ENCODE measurements at places on chromosomes 12 and 14. TPM values are rescaled to one million over a fixed set of nuclear protein-coding genes. Genes with fewer than 3 reads are reported as not detected.

DNA sequence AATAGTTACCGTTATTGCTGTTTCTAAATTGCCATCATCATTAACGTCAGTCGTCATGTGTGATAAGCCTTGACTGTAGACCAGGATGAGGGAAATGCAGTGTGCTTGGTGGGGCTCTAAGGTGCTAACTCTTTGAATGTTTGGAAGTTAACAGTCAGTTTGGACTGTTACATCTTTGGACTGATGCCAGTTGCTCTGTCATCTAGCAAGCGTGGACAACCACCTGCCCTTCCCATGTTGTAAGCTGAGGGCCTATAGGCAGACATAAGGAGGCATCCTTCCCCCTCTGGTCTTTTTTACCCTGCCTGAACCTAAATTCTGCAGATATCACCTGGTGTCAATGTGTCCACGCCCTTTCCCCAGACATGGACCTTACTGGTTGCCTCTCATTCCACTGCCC is 94.4 kb downstream of the PPP2R5C start:
- no peak for DNase-seq

DNA sequence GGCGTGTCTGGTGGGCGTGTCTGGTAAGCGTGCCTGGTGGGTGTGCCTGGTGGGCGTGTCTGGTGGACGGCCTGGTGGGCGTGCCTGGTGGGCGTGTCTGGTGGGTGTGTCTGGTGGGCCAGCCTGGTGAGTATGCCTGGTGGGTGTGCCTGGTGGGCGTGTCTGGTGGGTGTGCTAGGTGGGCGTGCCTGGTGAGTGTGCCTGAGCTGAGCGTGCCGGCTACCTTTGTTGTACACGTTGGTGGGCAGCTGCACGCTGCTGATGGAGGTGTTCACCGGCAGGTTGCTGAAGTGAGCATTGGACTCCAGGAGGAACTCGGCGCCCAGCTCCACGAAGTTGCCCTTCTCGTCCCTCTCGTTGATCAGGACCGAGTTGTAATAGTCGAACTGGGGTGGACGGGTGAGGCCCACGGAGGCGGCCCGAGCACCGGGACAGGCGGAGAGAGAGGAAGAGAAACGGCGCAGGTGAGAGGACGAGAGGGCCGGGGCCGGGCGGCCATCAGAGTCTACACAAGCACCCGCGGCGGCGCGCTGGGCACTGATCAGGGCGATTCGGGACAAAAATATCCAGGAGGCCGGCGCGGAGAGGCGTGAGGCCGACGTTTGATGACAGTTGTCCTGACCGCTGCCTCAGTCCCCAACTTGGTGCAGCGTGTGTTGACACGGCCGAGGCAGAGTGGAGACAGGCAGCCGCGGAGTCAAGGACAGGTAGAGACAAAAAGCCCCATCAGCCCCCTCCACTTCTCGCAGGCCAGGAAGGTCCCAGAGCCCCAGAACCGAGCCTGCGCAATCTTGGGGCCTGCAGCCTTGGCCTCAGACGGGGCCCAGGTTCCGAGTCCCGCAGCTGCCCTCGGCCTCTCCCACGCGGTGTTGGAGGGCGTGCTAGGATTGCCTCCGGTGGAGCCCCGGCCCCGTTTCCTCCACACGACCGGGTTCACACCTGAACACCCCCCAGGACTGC is 10.5 kb downstream of the CACNA2D4 start:
- DNase-seq, result no peak

DNA sequence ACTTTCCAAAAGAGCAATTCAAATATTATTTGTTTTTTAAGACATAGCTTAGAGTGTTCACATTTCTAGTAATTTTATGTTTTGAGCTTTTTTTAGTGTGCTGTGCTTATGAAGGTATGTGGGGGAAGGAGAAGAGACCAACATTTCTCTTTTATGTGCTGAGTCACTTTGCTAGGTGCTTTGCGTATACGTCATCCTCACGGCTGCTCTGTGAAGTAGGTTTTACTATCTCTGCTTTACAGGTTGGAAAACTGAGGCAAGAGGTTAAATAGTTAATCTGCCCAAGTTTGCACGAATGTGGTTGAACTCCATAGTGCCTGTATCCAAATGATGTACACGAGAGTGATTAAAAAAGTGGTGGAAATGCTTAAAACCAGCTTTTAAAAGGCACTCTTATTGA is 75.9 kb downstream of the AEBP2 start:
- peak; percentile 61 for DNase-seq

- no peak for DNase-seq
Observed at GRCh38 chr14:62908506-62908905, 136.8 kb downstream of the KCNH5 start.

DNA sequence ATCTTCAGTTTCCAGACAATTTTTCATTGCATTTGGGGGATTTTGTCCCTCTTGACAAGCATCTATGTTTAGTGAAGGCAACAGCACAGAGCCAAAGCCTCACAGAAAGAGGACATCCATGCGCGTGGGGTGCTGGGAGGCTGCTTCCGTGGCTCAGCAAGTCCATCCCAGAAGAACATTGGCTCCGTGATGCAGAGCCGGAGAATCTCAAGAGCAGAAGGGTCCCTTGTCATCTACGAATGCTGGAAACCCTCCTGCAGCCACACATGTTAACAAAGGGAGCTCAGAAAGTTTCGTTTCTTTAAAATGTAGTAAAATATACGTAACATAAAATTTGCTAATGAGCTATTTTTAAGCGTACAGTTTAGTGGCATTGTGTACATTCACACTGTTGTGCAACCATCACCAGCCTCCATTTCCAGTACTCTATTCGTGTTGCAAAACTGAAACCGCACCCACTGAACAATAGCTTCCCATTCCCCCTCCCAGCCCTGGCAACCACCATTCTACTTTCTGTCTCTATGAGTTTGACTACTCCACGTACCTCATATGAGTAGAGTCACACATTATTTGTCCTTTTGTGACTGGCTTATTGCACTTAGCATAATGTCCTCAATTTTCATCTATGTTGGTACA is 185.9 kb downstream of the TTC7B start:
- peak; percentile 51 for DNase-seq

DNA sequence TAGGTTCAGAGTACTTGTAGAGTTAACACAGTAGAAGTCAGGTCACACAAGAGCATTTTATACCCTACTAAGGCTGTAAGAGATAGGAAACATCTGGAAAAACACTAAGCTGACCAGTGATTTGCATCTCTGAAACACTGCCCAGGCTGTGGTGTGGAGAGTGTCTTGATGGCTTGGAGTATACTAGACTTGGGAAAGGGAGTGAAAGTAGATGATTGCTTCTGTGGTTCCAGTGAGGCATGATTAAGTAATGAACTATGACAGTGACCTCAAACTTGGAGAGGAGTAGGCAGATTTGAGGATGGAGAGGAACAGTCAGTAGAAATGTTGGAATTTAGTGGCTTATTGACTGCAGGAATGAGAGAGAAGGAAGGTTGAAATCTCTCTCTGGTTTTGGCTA is 201.2 kb downstream of the FLRT2 start:
- peak; percentile 89 for DNase-seq

GRCh38 chr12:131473741-131474709 is 236.9 kb upstream of the SFSWAP start:
- no peak for DNase-seq

DNA sequence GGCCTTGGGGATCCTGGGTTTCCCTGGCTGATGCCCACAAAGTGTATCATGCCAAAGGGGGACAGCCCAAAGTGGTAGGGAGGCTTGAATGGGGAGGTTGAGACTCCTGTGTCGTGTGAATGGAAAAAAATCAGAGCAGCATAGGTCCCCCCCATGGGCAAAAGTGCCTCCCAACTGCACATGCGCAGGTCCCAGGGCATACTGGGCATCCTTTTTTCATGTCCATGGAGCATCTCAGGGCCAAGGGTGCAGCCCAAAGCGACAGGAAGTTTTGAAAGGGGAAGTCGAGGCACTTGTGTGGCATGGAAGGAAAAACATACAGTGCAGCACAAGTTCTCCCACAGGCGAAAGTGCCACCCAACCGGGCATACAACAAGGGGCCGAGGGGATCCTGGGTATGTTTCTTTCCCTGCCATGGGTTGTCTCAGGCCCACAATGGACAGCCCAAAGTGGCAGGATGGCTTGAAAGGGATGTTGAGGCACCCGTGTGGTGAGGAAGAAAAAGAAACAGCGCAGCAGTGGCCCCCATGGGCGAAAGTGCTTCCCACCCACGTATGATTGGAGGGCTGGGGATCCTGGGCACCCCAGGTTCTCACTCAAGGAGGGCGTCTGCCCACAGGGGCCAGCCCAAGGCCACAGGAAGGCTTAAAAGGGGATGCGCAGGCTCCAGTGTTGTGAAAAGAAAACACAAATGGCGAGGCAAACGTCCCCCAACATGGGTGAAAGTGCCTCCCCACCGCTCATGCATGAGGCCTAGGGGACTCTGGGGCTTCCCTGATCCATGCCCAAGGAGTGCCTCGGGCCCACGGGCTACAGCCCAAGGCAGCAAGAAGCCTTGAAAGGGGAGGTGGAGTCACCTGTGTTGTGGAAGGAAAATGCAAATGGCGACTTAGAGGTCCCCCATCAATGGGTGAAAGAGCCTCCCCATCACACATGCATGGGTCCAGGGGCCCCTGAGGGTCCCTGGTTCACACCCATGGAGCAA is 573.7 kb downstream of the ALG10 start:
- DNase-seq, result no peak

DNA sequence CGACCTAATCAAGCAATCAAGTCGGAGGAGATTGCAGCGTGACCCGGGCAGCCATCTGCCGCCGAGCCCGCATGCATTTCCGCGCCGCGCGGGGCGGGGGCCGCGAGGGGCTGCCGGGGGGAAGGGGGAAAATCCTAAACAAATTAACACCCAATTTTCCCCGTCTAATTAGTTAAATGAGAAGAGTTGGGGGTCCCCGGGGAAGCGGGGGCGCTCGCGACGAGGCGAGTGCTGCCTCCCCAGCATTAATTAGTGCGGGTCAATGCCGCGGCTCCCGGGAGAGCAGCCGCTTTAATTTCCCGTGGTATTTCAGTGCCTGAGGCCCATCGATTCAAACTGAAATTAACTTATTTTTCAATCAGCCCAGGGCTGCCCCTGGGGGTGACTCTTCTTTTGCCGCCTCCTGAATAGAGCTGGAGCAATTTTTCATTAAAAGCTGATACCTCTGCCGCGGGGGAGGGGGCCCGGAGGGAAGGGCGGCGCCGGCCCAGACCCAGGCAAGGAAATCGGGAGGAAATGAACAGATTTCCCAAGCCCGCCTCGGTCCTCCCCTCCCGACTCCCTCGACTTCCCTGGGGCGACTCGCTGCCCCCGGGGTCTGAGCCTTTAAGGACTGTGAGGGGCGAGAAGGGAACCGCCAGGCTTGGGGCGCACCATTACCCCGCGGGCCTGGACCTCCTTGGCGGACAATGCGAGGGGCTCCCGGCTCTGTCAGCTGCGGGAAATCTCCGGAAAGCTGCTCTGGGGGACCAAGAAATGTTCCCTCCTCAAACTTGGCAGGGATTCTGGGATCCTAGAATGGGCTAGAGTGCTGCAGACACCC is 18.9 kb downstream of the VSX2 start:
- DNase-seq, result no peak

DNA sequence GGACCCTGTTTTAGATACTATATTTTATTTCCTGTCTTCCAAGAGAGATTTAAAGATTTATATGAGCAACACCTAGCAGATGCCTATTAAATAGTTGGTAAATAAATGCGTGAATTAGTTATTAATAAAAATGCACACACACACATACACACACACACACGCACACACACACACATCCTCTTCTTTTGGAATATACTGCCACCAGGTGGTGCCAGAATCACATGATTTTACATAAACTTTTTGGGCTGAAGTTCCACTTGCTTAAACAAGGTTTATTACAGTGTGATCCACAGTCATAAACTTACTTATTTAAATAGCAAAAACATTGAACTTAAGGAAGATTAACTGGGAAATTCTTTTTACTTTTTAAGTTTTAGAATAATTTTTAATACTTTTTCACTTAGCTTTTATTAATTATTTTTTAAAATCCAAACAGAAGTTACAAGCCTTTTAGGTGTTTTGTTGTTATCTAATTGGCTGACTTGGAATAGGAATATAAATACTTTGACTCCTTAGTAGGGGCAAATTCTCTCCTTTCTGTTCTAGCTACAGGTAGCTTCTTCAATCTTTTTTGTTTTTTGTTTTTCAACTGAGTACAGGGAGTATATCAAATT is 17.5 kb downstream of the RAD51B start:
- peak; percentile 90 for DNase-seq

The PLEKHH1 gene
- total RNA-seq, result 0.43 TPM

The SCN8A gene
- 23.5 TPM for total RNA-seq

The ESR2 gene
- total RNA-seq, result not detected

The HSP90AA1 gene
- 321 TPM for total RNA-seq

The ALG10B gene
- 4.8 TPM for total RNA-seq

The SYCP3 gene
- under 0.01 TPM for total RNA-seq

The FNTB gene
- 12.1 TPM for total RNA-seq

All from fibroblast of villous mesenchyme (primary cell).